Glomerular endothelial cell (primary cell): ENCODE measurements at places on chromosomes 2 and 18.

DNA sequence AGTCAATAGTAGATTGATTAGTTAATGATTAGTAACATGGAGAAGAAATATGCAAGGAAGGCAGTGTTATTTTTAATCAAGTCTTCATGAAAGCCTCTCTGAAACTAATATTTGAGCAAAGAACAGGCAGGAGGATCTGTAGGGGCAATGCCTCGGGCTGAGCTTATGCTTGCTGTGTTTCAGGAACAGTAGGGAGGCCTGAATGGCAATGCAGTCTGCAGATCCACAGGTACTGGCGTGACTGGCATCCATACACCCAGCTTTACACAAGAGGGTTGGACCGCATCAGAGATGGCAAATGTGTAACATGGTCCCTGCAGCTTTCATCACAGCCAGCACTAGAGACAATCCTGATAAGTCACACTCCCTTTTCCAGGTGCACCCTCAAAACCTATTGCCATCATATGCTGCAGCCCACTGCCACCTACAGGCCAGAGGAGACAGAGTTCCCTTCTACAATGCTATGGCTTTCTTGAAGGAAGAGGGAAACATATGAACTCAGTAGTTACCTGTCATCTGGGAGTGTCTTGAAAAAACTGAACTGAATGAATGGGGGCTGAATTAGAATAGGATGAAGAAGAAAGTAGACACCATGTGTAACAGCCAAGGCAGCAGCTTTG lies 582.4 kb upstream of the RAB6C start:
- no peak for DNase-seq

DNA sequence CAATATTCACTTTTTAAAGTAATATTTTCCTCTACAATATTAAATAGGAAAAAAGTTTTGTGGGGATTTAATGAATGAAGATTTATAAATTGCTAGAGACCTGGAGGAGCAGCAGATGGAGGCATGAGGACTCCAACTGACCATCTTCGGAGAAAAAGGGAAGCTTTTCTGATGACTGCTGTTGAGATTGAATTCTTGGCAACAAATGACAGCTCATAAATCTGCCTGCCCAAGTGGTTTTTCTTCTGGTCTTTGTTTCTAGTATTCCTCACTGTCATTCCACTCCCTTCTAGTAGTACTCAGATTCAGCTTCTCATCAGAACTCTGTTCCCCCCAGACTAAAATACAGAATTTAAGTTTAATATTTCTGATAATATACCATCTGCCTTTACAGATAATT lies 157.0 kb downstream of the EML6 start:
- no peak for DNase-seq

DNA sequence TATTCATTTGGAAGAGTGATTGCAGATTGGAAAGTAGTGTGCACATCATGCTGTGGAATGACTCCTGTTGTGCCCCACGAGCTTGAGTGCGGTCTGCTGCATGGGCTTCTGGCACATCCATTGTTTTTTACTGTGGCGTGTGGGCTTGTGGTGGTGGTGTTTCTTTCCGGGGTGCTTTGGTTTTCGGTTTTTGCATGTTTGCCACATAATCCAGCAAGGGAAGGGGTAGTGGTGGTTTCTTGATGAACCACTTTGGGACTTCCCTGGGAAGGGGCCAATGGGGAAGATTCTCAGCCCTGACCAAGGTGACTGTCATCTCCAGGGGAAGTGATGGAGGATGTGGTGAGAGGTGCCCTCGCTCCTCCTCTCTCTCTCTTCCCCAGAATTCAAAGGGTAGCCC lies 57.0 kb downstream of the COA5 start:
- DNase-seq = no peak

DNA sequence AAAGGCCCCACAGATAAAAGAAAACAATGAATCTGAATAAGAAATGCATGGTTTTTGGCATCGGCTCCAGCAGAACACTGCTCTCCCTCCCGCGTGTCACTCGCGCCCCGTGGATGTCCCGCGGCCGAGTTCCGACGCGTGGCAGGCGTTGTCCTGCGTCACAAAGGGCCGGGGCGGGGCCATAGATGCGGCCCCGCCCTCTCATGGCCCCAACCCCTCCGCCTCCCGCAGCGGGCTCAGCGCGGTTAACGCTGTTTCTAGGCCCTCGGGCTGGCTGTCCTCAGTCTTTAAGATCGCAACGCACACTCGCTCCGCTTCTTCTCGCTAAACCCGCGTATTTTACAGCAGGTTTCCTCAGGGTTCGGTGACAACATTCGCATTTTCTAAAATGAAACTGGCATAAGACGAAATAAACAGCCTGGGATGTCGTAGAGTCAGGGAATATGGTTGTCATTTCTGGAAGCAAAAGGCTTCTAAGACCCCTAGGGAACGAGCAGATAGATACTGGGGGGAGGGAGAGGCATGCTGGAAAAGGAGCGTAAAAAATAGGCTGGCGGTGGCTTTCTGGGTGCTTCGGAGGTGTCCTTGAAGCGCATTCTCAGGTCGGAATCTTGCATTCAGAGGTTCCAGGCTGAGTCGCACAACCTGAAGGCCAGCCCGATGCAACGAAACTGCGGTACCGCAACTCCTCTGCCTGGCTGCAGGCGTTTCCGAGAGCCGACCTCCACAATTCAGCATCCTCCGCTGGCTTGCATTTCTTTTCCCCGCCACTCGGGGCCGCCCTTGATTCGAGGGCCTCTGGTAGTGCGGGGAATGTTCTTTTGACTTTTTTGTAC lies at the start of gene FKBP7:
Gene FKBP7, minus strand, starts transcription at position 162 of the 836 bp plus-strand sequence. Its CDS starts 101 bp downstream, at position 61.
- peak; percentile 31 for DNase-seq
